Left renal pelvis (tissue), 4 donors: ENCODE measurements at places on chromosomes 13 and 19.

DNA sequence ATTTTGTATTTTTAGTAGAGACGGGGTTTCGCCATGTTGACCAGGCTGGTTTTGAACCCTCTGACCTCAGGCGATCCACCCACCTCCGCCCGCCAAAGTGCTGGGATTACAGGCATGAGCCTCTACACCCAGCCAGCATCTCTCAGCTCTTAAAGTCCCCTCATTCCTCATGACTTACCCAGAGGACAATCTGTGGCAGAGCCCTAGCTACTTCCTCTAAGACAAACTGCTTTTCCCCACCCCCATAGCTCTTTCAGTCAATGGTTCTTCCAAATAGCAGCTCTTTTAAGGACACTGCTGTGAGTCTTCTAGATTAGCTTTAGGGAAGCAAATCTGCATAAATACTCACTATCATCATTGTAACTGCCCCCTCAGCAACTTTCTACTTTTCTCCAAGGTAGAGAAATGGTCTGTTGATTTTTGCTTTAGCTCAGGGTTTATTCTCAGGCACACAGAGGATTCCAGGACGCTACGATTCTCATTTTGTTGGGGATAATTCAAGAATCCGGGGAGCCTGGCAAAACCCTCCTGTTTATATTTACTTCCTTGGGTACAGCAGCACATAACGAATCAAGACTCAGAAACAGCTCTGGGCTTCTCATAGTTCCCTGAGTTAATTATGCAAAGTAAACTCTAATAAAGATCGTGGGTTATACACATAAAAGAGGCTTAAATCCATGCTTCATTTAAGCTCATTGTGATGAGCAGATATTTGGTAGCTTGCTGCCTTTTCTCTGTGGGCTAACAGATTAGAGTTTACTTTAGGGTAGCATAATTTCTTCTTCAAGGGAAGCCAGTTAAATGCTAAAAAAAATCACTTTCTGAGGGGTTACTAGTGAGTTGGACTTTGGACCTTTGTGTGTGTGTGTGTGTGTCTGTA lies 357.4 kb downstream of the TDRD3 start:
- no peak for DNase-seq

GRCh38 chr13:33319859-33320258 lies 34.3 kb upstream of the STARD13 start:
- no peak for DNase-seq

GRCh38 chr19:38979812-38980211 lies 4.3 kb upstream of the FBXO17 start:
- no peak for DNase-seq

GRCh38 chr13:77033717-77034302 lies 6.9 kb upstream of the FBXL3 start:
- no peak for DNase-seq
